ENCODE measurements at places on chromosomes 16 and 17. TPM values are rescaled to one million over a fixed set of nuclear protein-coding genes. Genes with fewer than 3 reads are reported as not detected.
A peak's percentile ranks its signal among the peaks of the same experiment; 100 is the strongest.

DNA sequence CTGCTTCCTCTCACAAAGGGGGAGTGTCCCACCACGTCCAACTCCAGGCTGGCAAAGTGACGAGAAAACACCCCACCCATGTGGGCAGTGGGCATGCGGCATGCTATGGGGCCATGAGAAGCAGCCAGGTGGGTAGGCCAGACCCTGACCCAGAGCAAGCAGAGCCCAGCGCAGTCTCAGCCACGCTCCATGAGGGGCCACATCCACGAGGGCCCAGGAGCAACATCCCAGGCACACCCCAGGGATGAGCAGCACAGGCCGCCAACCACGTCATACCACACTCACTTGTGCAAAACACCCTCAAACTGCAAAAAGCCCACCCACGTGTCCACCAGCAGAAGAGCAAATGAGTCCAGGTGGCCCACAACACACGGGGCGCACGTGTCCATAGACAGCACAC lies 117.0 kb downstream of the ZNF778 start:
- no peaks in the 10 kb centered on the region for H3K27me3 ChIP-seq
- no peak overlapping the region for H3K4me3 ChIP-seq
- peak overlapping the region; percentile 58 for H3K27ac ChIP-seq
- peaks cover 44% of the 10 kb centered on the region for H3K4me1 ChIP-seq

DNA sequence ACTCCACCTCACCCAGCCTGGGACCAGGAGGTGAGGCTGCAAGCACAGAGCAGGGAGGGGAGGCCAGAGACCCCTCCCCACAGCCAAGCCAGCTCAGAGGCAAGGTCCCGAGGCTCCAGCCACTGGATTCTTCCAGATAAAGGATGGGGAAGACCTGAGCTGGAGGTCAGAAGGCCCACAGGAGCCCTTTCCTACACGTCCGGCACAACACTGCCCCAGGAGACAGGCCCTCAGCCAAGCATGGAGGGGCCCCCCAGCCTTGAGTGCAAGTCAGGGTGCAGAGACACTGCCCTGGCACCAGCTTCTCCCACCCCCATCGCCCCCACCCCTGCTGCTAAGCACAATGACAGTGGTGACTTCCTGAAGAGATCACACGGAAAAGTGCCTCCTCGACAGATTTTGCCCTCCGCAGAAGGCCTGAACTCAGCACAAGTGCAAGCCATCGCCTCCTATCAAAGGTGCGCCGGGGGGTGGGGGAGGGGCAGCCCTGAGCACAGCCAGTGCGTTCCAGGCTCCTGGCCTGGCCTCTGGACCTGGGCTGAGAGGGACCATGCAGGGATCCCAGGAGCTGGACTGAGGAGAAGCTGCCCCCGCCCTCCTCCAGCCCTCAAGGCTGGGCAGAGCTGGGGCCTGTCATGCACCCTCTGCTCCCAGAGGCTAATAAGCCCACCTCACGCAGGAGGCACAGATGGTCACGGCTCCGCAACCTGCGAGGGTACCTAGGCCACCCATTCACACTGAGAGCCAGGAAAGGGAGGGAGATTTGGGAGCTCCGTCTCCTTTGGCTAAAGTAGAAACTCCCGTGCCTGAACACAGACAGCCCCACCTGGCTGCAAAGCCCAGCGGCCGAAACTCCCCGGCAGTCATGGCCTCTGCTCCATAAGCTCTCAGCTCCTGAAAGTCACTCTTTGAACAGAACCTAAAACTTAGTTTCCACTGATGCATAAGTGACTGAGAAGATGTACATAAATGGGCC lies 2.7 kb downstream of the MAFG start:
- H3K4me3 ChIP-seq, result no peak overlapping the region
- H3K36me3 ChIP-seq, result peaks cover 26% of the 10 kb centered on the region
- peaks cover 66% of the 10 kb centered on the region for H3K4me1 ChIP-seq
- no peak overlapping the region for H3K27ac ChIP-seq

DNA sequence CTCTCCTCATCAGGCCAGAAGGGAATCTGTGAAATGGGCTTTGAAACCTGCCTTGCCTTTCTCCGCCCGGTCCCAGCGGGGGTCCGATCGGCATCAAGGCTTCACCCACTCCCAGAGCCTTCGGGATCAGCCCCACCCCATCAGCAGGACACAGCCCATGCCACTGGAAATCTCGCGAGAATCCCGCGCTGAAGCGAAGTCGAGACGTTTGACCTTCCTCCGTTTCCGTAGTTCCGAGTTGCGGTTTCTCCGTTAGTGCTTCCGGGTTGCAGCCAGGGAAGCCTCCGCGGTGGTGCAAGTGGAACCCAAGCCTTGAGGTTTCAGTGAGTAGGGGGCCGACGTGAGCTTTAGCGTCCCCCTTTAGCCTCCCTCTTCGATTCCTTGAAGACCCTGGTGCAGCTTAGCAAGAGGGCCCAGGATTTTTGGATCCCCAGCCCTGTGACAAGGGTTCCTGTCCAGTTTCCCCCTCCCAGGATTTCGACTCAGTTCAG lies at the start of gene COASY:
COASY (plus strand) TSS at position 252 of the 491 bp plus-strand sequence. CDS start 475 bp downstream, outside the sequence.
- DNase-seq, result peak; percentile 93
- peak within 1 kb of the TSS; percentile 76 for H3K4me3 ChIP-seq
- H3K27me3 ChIP-seq, result no peaks in the 10 kb centered on the region
- H3K4me1 ChIP-seq, result peaks cover 58% of the 10 kb centered on the region
- peak within 1 kb of the TSS; percentile 78 for H3K27ac ChIP-seq
- H3K36me3 ChIP-seq, result peaks cover 24% of the 10 kb centered on the region

DNA sequence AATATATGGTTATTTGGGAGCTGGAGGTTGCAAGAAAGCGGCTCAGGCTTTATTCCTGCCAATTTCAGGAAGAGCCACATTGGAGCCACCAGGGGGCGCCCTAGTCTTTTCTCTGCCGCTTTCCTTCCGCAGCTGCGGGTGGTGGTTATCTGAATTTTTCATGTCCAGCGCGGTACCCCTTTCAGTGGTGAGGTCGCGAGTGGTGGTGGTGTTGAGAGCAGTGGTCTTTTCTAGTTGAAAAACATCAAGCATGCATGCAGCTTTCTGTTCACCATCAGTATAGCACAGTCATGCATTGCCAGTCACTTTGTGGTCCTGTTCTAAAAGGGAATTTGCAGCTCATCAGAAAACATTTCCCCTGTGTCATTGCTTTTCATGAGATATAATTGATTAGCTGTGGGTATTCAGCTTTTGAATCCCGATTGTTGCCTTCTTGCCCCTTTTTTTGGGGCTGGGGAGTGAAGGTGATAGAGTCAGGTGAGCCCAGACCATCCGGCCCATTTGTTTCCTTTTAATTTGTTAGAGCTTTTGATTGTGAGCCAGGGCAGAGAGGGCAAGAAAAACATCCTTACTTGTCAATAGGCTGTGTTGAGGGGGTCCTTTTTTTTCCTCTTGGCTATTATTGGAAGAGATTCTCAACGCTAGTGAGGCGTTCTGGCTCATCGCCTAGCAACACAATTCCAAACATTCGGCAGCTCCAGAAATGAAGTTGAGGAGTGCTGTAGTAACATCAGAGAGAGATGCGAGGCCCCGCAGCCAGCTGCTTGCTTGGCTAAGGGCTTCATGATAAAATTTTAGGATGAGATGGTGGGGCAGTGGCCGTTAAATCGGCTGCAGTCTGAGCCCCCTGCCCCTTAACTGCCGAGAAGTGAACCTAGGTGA lies 119.0 kb downstream of the SNX29 start:
- H3K36me3 ChIP-seq, result no peaks in the 10 kb centered on the region
- DNase-seq, result peak; percentile 55
- H3K4me3 ChIP-seq, result no peak overlapping the region
- no peaks in the 10 kb centered on the region for H3K27me3 ChIP-seq
- peaks cover 48% of the 10 kb centered on the region for H3K4me1 ChIP-seq
- H3K27ac ChIP-seq, result no peak overlapping the region

- H3K36me3 ChIP-seq, result no peaks in the 10 kb centered on the region
- H3K4me3 ChIP-seq, result peak overlapping the region; percentile 91
Measured at GRCh38 chr17:1830288-1830687, 483 bp downstream of the RPA1 start.

CACNA1H gene
- 12.0 TPM for total RNA-seq

DNA sequence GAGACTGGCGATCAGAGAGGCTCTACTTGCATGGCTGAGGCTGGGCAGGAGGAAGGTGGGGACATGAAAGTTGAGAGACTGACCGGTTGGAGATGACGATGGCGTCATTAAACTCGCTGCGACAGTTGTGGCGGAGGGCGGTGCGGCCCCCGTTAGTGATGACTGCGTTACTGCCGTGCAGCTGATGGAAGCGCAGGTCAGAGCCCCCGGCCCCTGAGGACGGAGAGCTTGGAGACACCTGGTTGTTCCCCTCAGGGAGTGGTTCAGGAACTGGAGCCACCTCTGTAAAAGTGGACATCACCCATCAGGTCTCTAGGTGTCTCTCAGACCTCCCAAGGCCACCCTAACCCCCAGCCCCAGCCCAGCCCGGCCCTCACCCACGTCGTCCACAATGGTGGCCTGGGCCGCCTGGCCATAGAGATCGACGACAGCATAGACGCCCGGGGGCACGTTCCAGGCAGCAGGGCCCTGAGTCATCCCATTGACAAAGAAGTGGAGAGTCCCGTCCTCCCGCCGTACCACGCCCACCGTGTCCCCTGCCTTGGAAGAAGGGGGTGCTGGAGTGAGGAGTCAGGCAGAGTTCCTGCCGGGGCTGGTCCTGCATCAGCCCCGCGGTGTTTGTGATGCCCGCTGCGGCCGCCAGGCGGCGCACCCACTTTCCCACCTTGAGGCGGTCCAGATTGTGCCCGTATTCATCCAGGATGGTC lies 5.3 kb downstream of the NEURL4 start:
- DNase-seq, result no peak
- H3K4me3 ChIP-seq, result no peak overlapping the region
- H3K27ac ChIP-seq, result no peak overlapping the region
- peaks cover 25% of the 10 kb centered on the region for H3K36me3 ChIP-seq

GRCh38 chr16:10178080-10178479 lies 4.1 kb downstream of the GRIN2A start:
- no peak for DNase-seq
- no peak overlapping the region for H3K4me3 ChIP-seq
- no peaks in the 10 kb centered on the region for H3K36me3 ChIP-seq
- H3K4me1 ChIP-seq, result no peaks in the 10 kb centered on the region

CENPX gene
- total RNA-seq, result 69.9 TPM

DNA sequence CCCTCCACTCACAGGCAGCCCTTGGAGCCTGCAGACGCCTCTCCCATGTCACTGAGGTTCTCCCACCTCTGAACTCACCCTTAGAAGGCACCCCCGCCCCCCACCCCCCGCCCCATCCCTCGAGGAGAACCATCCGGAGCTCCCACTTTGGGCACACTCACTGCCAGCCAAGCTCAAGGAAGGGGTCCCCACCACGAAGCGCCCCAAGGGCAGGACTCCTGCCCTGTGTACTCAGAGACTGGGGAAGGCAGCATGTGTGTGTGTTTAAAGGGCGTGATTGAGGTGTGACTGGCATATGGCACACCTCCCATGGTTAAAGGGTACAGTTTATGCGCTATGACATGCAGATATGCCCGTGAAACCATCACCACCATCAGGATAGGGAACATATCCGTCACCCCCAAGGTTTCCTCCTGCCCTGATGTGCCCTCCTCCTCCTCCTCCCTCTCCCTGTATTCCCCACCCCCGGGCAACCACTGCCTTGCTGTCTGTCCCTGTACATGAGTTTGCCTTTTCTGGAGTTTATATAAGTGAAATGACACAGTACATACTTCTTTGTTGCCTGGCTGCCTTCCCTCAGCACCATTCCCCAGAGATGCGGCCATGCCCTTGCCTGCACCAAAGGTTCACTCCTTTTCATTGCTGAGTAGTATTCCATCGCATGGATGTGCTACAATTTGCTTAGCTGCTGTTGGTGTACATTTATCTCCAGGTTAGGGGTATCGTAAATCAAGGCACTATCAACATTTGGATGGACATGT lies 14.0 kb upstream of the RBFOX3 start:
- no peak overlapping the region for H3K27ac ChIP-seq
- no peaks in the 10 kb centered on the region for H3K27me3 ChIP-seq
- no peak for DNase-seq
- no peaks in the 10 kb centered on the region for H3K36me3 ChIP-seq
- no peaks in the 10 kb centered on the region for H3K4me1 ChIP-seq
- H3K4me3 ChIP-seq, result no peak overlapping the region

- no peak overlapping the region for H3K4me3 ChIP-seq
- peaks cover 17% of the 10 kb centered on the region for H3K4me1 ChIP-seq
- H3K36me3 ChIP-seq, result peaks cover 5% of the 10 kb centered on the region
- DNase-seq, result no peak
Measured at GRCh38 chr17:1473841-1474240, 17.8 kb upstream of the CRK start.

MARCHF10 gene
- 3.9 TPM for total RNA-seq

DNA sequence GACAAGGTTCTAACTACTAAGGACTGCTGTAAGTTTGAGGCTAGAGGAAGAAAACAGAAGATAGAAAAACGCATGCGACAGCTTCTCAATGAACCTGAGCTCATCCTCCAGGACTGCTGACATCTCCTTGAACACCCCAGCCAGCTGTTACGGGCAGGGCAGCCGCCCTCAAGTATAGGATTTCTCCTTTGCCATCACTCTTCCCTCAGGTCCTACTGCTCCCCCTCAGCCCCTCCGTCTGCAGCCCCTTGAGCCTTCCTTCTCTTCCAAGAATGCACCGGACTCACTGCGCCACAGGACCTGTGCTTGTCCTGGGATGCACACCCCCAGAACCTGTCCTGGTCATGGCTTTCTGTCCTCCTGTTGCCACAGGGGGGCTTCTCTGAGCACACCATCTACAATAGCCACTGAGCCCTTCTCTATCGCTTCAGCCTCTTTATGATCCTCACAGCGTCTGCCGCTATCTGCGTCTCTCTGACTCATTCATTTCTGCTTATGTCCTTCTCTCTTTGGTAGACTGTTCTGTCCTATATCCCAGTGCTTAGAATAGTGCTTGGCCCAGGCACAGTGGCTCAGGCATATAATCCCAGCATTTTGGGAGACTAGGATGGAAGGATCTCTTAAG lies 15.7 kb upstream of the XYLT2 start:
- DNase-seq, result no peak
- no peaks in the 10 kb centered on the region for H3K36me3 ChIP-seq
- no peak overlapping the region for H3K27ac ChIP-seq
- H3K4me3 ChIP-seq, result no peak overlapping the region
- H3K27me3 ChIP-seq, result no peaks in the 10 kb centered on the region

CFAP119 gene
- 3.7 TPM for total RNA-seq

- no peaks in the 10 kb centered on the region for H3K27me3 ChIP-seq
- no peaks in the 10 kb centered on the region for H3K4me1 ChIP-seq
- H3K4me3 ChIP-seq, result no peak overlapping the region
- H3K36me3 ChIP-seq, result no peaks in the 10 kb centered on the region
Measured at GRCh38 chr17:72238157-72238673, 117.4 kb downstream of the SOX9 start.

DLX3 gene
- not detected for total RNA-seq

Measured in tibial nerve (tissue), 4 donors.